ENCODE measurements at places on chromosomes 3 and 15.
A peak's percentile ranks its signal among the peaks of the same experiment; 100 is the strongest.

DNA sequence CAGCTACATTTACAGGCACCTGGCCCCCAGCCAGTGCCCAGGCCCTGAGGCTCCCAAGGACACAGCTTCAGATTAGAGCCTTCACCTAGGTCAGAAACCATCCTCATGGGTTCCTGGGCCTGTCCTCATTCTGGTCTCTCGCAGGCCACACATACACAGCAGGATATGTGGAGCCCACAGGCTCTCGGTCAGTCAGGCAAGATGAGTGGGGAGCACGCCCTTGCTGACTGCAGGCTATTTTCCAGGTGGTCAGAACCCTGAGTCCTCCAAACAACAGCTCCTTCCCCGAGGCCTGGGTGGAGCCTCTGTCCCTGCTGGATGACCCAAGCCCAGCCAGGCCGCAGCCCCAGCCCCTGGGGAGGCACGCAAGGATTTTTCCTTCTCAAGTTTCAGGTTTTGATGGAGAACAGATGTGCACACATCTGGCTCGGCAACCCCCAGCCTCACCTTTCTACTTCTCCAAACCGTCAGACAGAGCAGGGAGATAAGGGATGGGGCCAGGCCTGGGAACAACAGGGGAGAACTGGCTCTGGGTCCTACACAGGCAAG, 1.6 kb downstream of the STRA6 start:
- no peak for DNase-seq

DNA sequence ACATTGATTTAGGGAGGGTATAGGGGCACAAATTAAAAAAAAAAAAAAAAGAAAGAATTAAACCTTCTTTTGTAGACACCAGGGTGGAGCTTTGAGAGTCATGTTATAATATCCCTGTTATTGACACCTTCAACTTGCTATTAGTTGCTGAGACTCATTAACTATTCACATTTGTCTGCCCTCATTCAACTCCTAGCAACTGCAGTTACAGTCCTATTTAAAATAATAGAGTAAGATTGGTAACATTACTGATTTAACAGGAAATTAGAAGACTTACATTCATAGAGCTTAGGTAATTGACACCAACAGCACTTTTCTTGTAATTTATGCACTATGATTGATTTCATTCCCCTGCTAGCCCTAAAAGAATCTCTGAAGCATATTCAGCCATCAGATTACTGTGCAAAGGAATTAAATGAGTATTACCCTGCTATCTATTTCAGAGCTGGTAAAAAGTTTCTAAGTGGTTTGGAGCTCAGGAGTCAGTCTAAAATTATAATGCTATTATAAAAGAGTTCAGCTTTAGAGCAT, 148.8 kb upstream of the TBL1XR1 start:
- DNase-seq: no peak

- DNase-seq: no peak
Observed at GRCh38 chr3:165820671-165821123, 16.5 kb downstream of the BCHE start.

DNA sequence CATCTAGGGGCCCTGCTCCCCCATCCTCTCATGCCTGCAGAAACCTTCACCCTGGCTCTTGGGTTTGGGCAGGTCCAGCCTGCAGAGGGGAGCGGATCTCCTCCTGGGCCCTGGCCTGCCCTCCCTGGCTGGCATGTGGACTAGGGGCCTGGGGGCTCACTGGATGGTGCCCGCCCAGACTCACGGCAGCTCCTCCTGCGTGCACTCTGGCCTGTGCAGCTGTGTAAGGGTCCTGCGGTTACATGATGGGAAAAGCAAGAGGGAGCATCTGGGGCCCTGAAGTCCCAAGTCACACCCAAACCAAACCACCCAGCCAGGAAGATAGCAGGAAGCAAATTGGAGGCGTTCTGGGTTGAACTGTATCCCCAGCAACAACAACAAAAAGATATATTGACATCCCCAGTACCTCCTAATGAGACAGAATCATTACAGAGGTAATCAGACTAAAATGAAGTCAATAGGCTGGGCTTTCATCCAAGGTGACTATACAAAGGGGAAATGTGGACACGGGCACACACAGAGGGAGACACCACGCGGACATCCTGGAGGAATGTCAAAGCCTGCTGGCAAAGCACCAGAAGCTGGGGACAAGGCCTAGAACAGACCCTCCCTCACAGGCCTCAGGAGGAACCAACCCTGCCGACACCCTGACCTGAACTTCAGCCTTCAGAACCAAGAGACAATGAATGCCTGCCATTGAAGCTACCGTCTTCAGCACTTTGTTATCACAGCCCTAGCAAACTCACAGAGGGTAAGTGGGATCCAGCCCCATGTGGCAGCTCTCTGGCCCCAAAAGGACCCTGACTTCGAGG, 10.4 kb upstream of the CLK3 start:
- DNase-seq: no peak

GRCh38 chr15:64013179-64014062, 32.9 kb downstream of the DAPK2 start:
- no peak for DNase-seq

- no peak for DNase-seq
Observed at GRCh38 chr3:8239095-8239494, 262.5 kb upstream of the LMCD1 start.

GRCh38 chr15:100767001-100767825, 112.4 kb upstream of the ALDH1A3 start:
- no peak for DNase-seq

DNA sequence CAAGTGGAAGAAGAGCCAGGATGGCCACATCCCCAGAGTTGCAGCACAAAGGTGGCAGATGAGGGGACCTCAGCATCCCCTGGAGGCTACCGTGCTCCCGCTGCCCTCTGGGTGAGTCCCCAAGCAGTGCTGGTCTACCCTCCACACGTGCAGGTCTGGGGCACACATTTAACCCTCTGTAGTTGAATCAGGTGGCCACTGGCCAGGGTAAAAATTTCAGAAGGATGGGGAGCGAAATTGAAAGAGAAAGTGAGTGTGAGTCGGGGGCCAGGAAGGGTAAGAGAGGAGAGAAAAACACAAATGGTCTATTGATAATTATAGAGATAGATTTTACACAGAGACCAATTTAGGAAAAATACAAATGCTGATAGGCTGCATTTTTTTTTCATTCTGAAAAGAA, 139.5 kb upstream of the EIF1B start:
- DNase-seq: no peak

DNA sequence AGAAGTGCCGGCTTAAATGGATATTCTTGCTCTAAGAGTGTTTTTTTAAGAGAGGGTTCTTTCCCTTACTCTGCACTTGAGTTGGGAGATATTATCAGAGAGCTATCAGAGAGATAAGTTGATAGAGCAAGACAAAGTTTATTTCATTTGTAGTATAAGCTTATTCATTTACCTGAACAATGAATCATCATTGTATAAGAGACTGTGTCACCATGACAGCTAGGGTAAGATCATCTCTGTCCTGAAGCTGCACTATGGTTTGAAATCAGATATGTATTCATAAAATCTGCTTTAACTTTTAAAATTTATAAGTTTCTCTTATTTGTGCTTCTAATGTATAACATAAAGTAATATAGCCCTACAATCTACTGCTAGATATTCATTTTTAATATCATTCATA, 128.1 kb upstream of the ARL6 start:
- no peak for DNase-seq

DNA sequence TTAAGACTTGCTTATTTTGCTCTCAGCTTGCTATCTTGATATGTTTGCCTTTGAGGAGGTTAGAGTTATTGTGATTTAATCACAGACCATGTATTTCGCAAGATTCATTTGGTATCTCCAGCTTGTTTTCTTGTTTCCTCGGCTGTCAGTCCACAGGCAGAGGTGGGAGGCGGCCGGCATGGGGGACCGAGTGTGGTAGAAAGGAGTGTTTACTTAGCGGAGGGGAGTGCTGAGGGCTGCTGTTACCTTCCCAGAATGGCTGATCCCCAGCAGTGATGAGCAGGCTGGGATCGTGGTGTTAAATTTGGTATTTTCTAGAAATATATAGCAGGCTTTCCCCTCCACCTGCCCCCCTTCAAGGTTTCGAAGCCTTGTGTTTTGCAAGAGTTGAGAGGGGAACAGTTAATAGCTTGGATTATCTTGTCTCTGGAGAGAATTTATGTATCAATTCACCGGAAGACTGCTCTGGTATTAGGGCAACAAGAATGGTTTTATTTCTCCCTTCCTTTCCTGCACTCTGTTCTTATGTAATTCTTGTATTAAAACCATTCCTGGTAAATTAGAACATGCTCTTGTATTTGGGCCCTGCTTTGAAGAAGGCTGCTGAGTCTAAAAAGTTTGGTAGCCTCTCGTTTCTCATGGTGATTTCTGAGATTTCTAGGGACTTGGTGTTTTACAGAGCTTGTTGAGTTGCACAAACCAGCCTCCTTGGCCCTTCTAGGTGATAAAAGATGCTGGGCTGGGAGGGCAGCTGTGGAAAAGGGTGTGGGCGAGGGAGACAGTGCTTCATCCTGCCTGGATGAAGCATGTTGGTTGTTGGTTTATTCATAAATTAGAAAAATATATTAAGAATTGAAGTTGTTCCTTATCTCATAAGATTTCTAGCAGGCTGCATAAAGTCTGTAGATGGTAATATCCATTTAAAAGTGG, 151.4 kb downstream of the IGF1R start:
- DNase-seq: no peak

GRCh38 chr3:194941956-194942511, 256.4 kb downstream of the FAM43A start:
- DNase-seq: no peak

GRCh38 chr3:177333533-177334520, 136.5 kb upstream of the TBL1XR1 start:
- no peak for DNase-seq

DNA sequence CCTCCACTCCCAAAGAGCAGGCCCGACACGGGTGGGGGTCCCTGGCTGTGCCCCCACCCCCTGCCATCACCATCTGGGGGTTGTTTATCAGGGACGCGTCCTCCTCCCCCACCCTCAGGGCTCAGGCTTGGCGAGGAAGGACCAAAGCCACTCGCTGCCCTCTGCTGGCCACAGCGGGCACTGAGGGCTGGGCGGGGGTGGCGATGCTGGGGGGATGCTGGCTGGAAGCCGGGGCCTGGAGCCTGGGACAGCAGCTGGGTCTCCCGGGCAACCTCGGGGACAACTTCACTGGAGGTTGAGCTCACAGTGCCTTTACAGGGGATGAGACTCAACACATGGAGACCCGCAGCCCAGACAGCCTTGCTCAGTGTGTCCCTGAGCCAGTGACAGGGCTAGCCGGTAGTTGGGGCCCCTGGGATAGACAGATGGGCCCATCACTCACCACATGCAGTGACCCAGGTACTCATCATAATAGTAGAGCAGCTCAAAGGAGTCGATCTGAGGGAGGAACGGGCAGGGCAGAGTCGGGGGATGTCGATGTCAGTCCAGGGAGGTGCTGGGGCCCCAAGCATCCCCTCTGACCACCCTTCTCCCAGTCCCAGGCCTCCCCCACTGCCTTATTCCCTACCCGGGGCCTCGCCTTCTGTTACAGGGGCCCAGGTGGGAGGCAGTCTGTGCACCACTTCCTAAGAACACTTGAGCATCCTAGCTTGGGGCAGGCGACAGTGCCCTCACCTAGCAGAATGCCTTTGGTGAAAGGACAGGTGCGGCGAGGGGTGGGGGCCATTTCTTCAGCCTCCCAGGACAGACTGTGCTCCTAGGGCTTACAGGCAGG, 5.9 kb upstream of the CALML4 start:
- peak; percentile 43 for DNase-seq

GRCh38 chr3:14283813-14284438, 105.3 kb downstream of the LSM3 start:
- DNase-seq: no peak

DNA sequence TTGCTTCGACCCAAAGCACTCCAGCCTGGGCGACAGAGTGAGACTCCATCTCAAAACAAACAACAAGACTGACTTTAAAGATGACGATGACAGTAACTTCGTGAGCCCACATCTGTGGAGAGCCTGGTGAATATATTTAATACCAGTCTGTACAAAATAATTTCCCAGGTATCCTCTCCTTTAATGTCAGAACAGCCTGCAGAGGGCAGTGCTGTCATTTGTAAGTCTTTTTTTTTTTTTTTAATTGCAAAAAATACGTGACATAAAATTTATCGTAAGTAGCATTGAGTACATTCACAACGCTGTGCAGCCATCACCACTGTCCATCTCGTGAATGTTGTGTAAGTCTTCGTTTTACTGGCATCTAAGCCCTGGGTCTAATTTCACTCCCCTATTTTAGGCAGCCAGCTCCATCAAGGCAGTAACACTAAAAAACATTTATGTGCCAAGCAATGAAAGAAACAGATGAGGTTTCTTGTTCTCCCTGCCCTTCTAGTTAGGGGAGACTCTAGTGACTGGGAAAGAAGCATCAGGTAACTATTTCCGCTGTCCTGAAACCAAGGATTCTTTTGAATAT, 1.4 kb downstream of the HTD2 start:
- peak; percentile 12 for DNase-seq

DNA sequence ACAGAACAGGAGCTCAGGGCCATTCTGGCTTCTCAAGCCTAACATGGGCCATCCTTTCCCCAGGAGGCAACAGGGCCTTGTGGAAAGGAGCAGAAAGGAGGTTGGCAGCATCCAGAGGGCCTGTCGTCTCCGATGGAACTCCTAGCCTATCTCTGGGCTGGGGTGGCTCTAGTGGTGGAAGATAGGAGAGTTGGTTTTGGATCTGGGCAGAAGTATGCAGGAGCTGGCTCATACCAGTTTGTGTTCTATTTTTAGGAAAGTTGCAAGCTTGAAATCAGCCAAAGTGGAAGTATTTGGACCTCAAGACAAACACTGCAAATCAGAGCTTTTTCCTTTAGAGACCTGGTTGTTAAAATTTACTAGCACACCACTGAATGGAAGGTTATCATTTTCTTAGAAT, 35.4 kb upstream of the XCR1 start:
- no peak for DNase-seq

- no peak for DNase-seq
Observed at GRCh38 chr3:39541917-39542329, 74.4 kb downstream of the MOBP start.

DNA sequence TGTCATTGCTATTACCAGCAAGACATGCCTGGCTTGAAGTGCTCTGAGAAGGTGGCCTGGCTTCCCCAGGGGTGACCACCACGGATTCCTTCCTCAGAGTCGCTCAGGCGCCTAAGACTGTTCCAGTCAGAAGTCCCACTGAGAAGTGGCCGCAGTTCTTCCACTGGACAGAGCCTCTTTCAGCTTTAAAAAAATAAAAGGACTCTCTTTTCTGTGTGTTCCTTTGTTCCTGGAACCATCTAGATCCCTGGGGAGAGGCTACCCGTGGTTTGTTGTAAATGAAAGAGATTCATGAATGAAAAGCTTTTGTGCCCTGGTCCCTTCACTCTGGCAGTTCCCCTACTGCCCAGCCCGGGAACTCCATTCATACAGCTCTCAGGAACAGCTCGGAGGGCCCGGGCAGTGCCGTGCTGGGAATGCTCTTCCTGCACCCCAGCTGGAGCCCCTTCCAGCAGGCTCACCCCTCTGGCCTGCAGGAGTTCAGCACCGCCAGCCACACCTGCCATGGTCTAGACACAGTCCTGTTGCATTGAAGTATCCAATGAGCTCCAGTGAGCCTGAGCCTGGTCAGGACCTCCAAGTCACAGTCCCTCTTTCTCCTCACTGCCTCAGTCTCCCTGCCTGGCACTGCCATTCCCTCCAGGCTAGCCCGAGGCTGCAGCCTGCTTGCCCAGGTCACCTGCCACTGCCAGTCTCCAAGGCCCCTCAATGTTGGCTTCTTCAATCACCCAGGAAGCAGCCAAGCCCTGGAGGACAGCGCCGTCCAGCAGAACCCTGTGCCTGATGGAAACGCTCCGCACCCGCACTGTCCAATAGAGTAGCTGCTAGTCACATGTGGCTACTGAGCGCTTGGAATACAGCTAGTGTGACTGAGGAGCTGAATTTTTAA, 75.4 kb downstream of the XXYLT1 start:
- no peak for DNase-seq

Data from activated T-cell treated with anti-CD3 and anti-CD28 coated beads for 4 hours (primary cell).